ENCODE measurements at places on chromosomes 16 and 17. TPM values are rescaled to one million over a fixed set of nuclear protein-coding genes. Genes with fewer than 3 reads are reported as not detected.

Gene NEUROD2
- not detected for polyA plus RNA-seq

Gene SLC38A8
- polyA plus RNA-seq, result not detected

Gene SLC6A4
- polyA plus RNA-seq, result not detected

Gene CCDC78
- polyA plus RNA-seq, result 5.5 TPM

Gene TBC1D3K
- not detected for polyA plus RNA-seq

Gene NPIPA5
- polyA plus RNA-seq, result 1.3 TPM

DNA sequence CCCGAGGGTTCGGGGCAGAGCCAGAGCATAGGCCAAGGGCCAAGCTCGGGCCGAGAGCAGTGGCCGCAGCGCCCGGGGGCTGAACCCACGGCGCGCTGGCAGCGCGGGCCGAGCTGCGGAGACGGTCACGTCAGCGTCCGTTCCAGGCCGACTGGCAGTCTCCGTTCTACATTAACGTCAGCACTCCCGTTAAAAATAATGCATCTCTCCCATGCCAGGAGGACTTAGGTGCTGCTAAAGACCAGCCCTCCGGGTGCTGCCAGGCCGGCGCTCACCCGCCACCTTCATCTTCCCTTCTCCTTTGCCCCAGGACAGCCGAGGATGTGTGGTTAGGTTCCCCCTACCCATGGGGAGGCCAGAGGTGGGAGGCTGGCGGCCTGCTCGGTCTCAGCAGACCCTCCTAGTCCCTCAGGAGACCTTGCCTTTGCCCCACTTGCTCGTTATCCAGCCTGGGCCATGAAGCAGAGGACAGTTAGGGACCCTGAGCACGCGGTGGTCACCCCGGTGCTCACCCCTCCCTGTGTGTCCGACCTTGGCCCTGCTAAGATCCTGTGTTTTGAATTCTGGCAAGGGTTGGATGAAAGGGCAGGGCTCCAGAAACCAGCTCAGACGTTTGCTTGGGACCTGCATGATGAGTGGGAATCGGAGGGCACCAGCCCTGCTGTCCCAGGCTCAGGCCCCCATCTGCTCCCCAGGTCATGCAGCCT lies 572 bp downstream of the MPG start:
- DNase-seq, result peak; percentile 52

- DNase-seq, result no peak
These were observed 8.7 kb downstream of the MSL1 start for GRCh38 chr17:40130352-40131042.

DNA sequence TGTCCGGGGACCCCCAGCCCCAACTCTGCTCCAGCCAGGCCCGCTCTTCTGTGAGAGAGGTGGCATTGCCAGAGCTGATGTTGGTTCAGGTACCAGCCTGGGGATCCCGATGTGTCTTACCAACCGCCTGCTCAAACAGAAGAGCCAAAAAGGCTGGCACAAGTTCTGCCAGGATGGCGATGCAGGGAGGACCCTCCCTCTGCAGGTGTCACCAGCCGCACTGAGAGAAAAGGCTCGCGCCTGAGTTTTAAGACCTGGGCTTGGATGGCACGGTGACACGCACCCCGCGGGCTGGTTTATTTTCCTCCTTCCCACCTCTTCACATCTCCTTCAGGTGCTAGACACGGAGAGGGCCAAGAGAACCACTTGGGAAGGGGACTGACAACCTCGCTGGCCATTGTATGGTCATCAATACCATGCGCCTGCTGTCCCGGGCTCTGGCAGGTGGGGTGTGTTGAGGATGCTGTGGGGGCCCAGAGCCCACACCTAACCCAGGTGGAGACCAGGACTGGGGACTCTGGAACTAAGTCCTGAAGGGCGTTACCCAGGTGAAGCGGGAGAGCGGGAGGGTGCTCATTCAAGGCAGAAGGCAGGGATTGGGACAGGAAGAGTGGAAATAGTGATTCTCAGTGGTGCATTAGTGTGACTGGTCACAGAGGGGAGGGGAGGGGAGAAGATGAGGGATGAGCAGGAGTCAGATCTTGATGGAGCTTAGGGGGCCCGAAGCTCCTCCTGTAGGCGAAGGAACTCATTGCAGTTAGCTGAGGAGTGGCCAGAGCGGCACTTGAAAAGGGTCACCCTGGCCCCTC lies 16.3 kb downstream of the FOXJ1 start:
- DNase-seq, result no peak

DNA sequence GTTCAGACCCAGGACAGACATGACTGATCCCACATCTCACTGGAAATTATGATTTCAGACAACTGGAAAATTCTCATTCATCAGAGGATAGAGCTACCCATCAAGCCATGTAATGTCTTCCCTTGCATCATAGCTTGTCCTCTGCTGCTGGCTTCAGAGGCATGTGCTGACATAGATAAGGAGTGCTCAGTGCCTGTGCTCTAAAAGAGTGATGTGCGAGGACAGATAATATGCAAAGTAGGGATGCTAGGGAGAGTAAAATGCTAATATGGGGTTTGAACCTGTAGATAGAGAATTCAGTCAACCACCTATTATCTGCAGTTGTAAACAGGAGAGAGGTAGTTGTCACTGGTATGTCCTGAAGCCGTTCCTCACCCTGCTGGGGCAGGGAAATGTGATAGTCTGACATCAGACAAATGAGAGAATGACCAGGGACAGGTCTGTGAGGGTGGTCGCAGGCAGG lies 349.7 kb upstream of the CCL2 start:
- DNase-seq, result no peak

- DNase-seq, result no peak
These were observed 18.6 kb upstream of the RNPS1 start for GRCh38 chr16:2286550-2286949.

DNA sequence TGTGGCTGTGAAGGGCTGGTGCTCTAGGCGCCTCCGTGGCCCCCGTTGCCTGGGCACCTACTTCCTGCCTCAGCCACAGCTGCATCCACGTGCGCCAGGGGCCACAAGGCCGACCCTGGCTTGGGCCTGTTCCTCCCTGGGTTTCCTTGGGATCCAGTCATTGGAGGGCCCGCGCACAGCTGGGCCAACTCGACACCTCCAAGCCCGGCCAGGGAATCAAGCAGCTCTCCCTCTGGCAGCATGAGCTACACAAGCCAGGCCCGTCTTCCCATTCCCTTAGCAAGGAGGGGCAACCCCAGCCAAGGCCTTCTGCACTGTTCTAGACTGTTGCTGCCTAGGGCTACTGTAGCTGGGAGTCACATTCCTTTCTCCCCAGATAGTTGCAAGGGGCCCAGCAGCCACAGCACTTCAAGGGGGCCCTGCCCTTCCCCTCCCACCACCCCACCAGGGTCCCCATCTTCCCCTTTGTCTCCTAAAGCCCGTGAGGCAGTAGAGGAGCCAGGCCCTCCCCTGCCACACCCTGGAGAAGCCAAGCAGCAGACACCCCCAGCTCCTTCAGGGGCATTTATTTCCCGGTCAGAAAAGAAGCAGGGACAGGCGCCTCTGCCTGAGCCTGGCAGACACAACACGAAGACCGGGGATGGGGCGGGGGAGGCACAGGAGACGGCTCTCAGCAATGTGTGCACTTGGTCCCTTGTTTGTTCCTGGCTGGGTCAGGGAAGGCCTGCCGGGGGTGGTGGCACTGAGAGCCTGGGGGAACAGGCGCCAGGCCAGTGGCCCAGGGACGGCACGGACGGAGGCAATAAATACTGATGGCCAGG lies 3.8 kb downstream of the ARHGDIA start:
- DNase-seq, result peak; percentile 52

DNA sequence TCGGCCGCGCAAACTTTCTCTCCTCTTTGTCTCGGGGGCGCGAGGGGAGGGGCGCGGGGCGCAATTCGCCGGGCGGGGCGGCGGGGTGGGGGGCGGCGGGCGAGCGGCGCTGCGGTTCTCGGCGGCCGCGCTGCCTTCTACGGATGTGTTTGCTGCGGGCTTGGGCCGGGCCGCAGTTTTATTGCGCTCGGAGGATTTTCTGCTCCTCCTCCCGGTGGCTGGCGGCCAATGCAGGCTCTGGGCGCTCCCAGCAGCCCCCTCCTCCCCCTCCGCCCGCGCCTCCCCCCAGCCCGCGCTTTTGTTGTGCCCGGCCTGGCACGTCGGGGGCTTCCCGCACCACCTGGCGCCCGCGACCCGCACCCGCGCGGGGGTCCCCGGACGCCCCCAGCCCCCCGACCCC lies at the start of gene TIMP2:
TIMP2 (minus strand) TSS at position 154 of the 400 bp plus-strand sequence. CDS start 299 bp downstream, outside the sequence.
- DNase-seq, result peak; percentile 83

- no peak for DNase-seq
These were observed 8.5 kb upstream of the CYTH1 start for GRCh38 chr17:78790552-78790951.

Data from IMR-90 (cell line).